ENCODE measurements at places on chromosomes 1 and 21. TPM values are rescaled to one million over a fixed set of nuclear protein-coding genes. Genes with fewer than 3 reads are reported as not detected.

The AMY1C gene
- total RNA-seq, result not detected

GRCh38 chr21:45373991-45374816, 30.8 kb upstream of the COL18A1 start:
- H3K27ac ChIP-seq, result no peak overlapping the region
- no peaks in the 10 kb centered on the region for H3K4me1 ChIP-seq
- no peaks in the 10 kb centered on the region for H3K27me3 ChIP-seq
- no peak for DNase-seq

DNA sequence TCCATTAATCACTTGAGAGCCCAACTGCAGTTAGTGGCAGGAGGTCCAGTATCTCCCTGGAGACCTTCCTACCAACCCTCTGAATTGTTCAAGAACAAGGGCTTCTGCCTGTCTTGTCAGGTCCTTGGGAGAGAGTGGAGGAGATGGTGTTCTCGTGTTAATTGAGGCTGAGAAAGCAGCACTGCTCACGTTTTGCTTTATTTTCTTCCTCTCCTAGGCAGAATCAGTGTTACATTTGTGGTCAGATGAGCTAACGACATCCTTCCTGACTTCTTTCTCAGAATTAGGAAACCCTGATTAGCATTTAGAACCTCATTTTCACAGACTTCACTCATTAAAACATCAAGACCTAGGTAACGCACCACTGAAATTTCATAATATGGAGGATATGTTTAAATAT, 26.4 kb upstream of the LRIG2 start:
- no peaks in the 10 kb centered on the region for H3K27me3 ChIP-seq
- H3K36me3 ChIP-seq, result no peaks in the 10 kb centered on the region
- no peak overlapping the region for H3K4me3 ChIP-seq
- H3K4me1 ChIP-seq, result no peaks in the 10 kb centered on the region

GRCh38 chr21:25934771-25935224, 200.0 kb downstream of the GABPA start:
- H3K36me3 ChIP-seq, result no peaks in the 10 kb centered on the region
- no peak overlapping the region for H3K27ac ChIP-seq
- no peak for DNase-seq

GRCh38 chr1:38833146-38833545, 26.4 kb downstream of the RRAGC start:
- no peaks in the 10 kb centered on the region for H3K27me3 ChIP-seq
- no peak overlapping the region for H3K4me3 ChIP-seq
- no peaks in the 10 kb centered on the region for H3K4me1 ChIP-seq

- H3K4me1 ChIP-seq, result peaks cover 3% of the 10 kb centered on the region
- no peaks in the 10 kb centered on the region for H3K27me3 ChIP-seq
- H3K27ac ChIP-seq, result peak overlapping the region; percentile 81
- peak; percentile 21 for DNase-seq
- peaks cover 27% of the 10 kb centered on the region for H3K36me3 ChIP-seq
- H3K4me3 ChIP-seq, result peak overlapping the region; percentile 99
Observed at GRCh38 chr1:11059155-11059967, 457 bp downstream of the SRM start.

- no peak overlapping the region for H3K4me3 ChIP-seq
- no peaks in the 10 kb centered on the region for H3K27me3 ChIP-seq
- no peak for DNase-seq
- H3K4me1 ChIP-seq, result no peaks in the 10 kb centered on the region
Observed at GRCh38 chr1:5394111-5394510, 598.1 kb downstream of the NPHP4 start.

DNA sequence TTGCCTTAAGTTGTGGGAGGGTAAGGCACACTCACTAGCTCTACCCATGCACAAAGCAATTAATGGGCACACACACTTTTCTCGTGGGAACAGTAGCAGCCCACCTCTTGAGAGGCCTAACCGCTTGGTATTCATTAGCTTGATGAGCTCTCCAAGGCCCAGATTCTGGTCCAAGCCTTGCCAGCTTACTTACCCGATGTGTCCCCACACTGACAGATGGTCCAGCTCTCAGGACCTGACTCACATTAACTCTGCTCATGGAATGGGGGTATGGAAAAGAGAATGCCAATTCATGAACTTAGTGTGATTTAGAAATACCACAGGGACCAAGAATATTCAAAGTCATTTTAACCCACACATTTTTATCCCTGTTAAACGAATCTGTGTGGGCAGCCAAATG, 106.8 kb upstream of the CACHD1 start:
- no peaks in the 10 kb centered on the region for H3K4me1 ChIP-seq
- H3K27me3 ChIP-seq, result no peaks in the 10 kb centered on the region
- no peaks in the 10 kb centered on the region for H3K36me3 ChIP-seq
- no peak overlapping the region for H3K27ac ChIP-seq
- no peak for DNase-seq
- no peak overlapping the region for H3K4me3 ChIP-seq

The NEXN gene
- total RNA-seq, result 5.6 TPM

DNA sequence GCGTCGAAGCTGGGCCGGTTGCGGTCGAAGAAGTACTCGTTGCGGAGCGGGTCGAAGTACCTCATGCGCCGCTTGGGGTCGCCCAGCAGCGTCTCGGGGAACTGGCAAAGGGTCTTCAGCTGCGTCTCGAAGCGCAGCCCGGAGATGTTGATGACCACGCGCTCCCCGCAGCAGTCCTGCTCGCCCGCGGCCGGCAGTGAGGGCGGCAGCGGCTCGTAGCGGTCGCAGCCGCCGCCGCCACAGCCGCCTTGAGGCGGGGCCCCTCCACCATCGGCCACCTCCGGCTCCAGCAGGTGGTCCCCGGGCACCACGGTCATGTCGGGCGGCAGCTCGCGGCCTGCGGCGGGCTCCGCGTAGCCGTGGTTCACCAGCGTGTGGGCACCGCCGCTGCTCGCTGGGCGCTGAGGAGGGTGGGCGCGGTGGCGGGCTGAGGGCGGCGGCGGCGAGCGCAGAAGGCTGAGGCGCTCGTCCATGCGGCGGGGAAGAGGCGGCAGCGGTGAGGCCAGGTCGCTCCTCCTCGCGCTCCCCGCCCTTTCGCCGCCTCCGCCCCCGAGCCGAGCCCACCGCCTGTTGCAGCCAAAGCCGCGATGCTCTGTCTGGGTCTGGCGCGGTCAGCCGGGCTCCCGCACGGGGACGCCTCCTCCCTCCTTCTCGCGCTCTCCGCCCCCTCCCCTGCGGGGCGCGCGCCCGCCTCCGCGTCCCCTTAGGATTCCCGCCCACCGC, at the start of gene KCNA3:
Gene KCNA3 (minus strand): TSS at position 604 of the 723 bp plus-strand sequence. CDS start 131 bp downstream, at position 473.
- no peaks in the 10 kb centered on the region for H3K4me1 ChIP-seq
- peak; percentile 51 for DNase-seq
- H3K36me3 ChIP-seq, result no peaks in the 10 kb centered on the region
- H3K27ac ChIP-seq, result peak within 1 kb of the TSS; percentile 91

DNA sequence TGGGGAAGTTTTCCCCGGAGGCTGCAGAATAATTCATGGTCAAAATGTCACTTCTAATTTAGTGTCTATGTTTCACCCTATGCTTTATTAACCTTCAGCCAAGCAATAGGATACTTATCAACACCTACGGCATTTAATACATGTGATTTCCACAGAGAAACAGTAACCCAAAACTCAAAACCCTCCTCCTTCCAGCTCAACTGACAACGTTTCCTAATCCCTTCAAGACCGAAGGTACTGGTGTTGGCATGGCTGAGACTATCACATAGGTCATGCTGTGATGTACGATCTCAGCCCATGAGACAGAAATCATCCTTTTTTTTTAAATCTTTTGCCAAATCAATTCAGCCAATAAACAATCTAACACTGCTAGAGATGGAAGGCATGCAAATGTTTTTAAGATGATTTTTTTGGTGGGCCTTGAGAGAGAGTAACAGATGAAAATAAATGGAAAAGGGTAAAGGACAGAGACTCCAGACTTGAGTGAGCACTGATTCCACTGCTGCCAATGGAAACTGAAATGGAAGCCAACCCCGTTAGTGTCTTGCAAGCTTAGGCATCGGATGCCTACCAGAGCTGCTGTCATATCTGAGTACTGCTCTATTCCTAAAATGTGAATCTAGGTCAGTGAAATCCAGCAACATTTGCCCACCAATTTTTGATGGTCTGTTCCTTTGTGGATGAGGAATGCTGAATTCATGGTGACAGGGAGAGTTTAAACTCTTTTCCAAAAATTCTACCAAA, 63.4 kb upstream of the BCL10 start:
- no peaks in the 10 kb centered on the region for H3K4me1 ChIP-seq
- no peak overlapping the region for H3K4me3 ChIP-seq
- H3K27ac ChIP-seq, result no peak overlapping the region
- no peak for DNase-seq
- H3K27me3 ChIP-seq, result no peaks in the 10 kb centered on the region

The SYCP1 gene
- total RNA-seq, result not detected

DNA sequence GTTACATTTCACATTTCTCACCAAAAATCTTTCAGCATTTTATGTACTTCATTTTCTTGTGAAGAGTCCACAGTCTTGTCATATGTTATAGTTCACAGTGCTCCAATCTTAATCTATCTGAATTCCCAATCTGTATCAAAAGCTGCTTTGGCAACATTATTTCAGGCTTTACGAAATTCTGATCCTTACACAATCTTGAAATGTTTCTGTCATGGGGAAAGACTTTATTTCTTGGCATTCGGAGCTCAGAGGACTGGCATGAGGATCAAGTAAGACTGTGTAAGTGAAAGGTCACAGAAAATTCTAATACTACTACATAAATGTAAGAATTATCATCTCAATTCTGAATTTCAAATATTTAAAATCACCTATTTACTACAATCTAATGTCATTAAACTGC, 2.0 kb downstream of the USP33 start:
- no peaks in the 10 kb centered on the region for H3K4me1 ChIP-seq
- DNase-seq, result no peak
- no peaks in the 10 kb centered on the region for H3K27me3 ChIP-seq
- no peak overlapping the region for H3K27ac ChIP-seq
- H3K36me3 ChIP-seq, result no peaks in the 10 kb centered on the region

The FCN3 gene
- not detected for total RNA-seq

The CBR3 gene
- total RNA-seq, result not detected

- no peaks in the 10 kb centered on the region for H3K4me1 ChIP-seq
- no peaks in the 10 kb centered on the region for H3K36me3 ChIP-seq
- H3K4me3 ChIP-seq, result no peak overlapping the region
- no peak for DNase-seq
Observed at GRCh38 chr1:182784556-182785171, 4.9 kb upstream of the NPL start.

The TMEM39B gene
- 2.5 TPM for total RNA-seq

GRCh38 chr1:229572286-229572685, 13.8 kb upstream of the ABCB10 start:
- no peaks in the 10 kb centered on the region for H3K4me1 ChIP-seq
- no peak for DNase-seq
- no peak overlapping the region for H3K27ac ChIP-seq
- H3K36me3 ChIP-seq, result no peaks in the 10 kb centered on the region
- no peak overlapping the region for H3K4me3 ChIP-seq
- no peaks in the 10 kb centered on the region for H3K27me3 ChIP-seq

- H3K36me3 ChIP-seq, result no peaks in the 10 kb centered on the region
- H3K4me3 ChIP-seq, result no peak overlapping the region
- no peak for DNase-seq
- no peak overlapping the region for H3K27ac ChIP-seq
- peaks cover 3% of the 10 kb centered on the region for H3K4me1 ChIP-seq
Observed at GRCh38 chr1:228827019-228827418, 91.7 kb downstream of the RHOU start.

The CD1B gene
- total RNA-seq, result not detected

DNA sequence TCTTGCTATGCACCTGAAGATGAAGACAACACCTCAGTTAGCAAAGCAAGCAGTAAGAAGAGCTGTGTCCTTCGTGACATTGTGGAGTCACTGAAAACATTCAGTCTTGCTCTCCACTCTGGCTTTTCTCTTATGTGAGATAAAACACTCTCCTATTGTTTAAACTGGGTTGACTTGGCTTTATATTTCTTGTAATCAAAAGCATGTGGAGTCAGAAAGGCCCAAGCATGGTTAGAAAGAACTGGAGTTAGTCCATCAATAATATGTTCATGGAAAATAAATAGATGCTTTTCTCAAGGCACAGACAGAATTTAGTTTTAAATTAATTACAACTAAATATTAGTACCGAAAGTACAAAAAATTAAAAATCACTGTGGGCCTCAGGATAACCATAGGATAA, 61.7 kb downstream of the UBE2U start:
- no peak for DNase-seq
- no peaks in the 10 kb centered on the region for H3K27me3 ChIP-seq
- no peak overlapping the region for H3K27ac ChIP-seq
- no peak overlapping the region for H3K4me3 ChIP-seq
- H3K36me3 ChIP-seq, result no peaks in the 10 kb centered on the region

DNA sequence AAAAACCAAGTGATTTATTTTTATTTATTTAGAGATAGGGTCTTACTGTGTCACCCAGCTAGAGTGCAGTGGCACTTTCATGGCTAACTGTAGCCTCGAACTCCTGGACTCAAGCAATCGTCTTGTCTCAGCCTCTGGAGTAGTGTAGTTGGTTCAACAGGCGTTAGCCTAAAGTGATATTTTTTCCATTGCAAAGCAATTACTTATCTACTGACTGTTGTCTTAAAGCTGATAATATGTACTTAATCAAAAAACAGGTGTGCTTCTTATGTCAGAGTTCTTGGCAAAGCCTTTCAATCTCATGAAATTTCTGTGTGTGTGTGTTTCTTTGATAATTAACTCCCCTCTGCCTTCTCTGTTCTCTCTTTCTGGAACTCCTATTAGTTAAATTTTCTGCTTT, 62.4 kb upstream of the DUSP10 start:
- no peak for DNase-seq
- H3K4me1 ChIP-seq, result no peaks in the 10 kb centered on the region
- H3K36me3 ChIP-seq, result no peaks in the 10 kb centered on the region
- no peak overlapping the region for H3K4me3 ChIP-seq

DNA sequence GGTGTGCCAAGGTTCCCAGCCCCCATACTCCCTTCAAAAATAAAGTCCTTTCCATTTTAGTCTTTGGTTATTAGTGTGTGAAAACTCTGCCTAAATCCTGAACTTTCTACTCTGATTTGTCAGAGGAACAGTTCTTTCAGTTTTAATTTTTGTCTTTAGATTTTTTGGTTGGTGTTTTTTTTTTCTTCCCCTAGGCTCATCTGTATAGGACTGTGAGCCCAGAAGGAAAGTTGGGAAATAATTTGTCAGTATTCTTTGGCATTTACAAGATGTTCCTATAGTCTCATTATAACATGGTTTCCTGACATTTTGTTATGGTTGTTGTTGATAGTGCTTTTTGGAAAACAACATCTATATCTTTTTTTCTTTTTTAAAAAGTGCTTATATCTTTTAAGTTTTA, 38.0 kb downstream of the LAMC1 start:
- no peaks in the 10 kb centered on the region for H3K4me1 ChIP-seq
- no peaks in the 10 kb centered on the region for H3K36me3 ChIP-seq
- H3K4me3 ChIP-seq, result no peak overlapping the region

- H3K4me3 ChIP-seq, result no peak overlapping the region
- no peaks in the 10 kb centered on the region for H3K27me3 ChIP-seq
- no peaks in the 10 kb centered on the region for H3K4me1 ChIP-seq
- H3K36me3 ChIP-seq, result no peaks in the 10 kb centered on the region
- peak overlapping the region; percentile 43 for H3K27ac ChIP-seq
Observed at GRCh38 chr1:26771643-26772321, 16.0 kb upstream of the PIGV start.
